Activated CD4-positive, alpha-beta memory T cell treated with anti-CD3 and anti-CD28 coated beads for 36 hours (primary cell): ENCODE measurements at places on chromosomes 12 and 14. TPM values are rescaled to one million over a fixed set of nuclear protein-coding genes. Genes with fewer than 3 reads are reported as not detected.

GRCh38 chr14:51318813-51319597, 79.0 kb downstream of the TMX1 start:
- H3K27ac ChIP-seq, result no peak overlapping the region
- no peak for DNase-seq
- no peaks in the 10 kb centered on the region for H3K36me3 ChIP-seq
- H3K4me3 ChIP-seq, result no peak overlapping the region
- peaks cover 1% of the 10 kb centered on the region for H3K27me3 ChIP-seq

- no peak overlapping the region for H3K4me3 ChIP-seq
- no peaks in the 10 kb centered on the region for H3K27me3 ChIP-seq
- DNase-seq, result no peak
- H3K36me3 ChIP-seq, result peaks cover 43% of the 10 kb centered on the region
- no peaks in the 10 kb centered on the region for H3K4me1 ChIP-seq
- no peak overlapping the region for H3K27ac ChIP-seq
Measured at GRCh38 chr14:73207615-73208014, 29.7 kb upstream of the PAPLN start.

DNA sequence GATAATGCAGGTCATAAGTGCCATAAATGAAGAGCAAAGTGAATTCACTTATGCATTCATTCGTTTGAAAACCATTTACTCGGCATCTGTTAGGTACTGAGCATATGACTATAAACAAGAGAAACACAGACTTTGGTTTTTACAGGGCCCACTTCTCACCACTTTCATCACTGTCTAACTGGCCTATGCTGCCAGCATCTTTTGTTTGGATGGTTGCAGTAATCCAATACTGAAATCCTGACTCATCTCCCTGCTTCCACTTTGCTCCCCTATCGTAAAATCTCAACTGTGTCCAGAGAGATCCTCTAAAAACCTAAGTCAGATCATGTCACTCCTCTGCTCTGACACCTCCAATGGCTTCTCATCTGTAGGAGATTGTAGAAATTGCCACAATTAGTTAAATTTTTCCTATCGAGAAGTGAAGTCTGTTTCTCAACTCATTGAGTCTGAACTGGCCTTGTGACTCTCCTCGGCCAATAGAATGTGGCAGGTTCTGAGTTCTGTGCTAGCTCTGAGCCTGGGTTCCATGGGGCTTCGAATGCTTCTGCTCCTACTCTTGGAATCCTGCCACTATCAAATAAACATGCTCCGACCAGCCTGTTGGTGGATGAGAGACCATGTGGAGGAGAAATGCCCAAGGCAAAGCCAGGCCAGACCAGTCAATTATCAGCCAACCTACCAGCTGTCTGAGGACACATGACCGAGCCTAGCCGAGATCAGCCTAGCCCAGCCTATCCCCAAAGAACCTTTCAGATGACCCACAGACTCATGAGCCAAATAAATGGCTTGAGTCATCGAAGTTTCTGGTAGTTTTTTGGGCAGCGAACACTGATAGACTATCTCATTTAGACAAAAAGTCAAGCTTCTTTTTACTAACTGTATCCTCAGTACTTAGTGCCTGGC, 2.2 kb upstream of the BATF start:
- DNase-seq, result peak; percentile 54
- peaks cover 31% of the 10 kb centered on the region for H3K36me3 ChIP-seq
- peak overlapping the region; percentile 47 for H3K4me3 ChIP-seq

- no peak overlapping the region for H3K4me3 ChIP-seq
- no peaks in the 10 kb centered on the region for H3K36me3 ChIP-seq
- H3K27me3 ChIP-seq, result no peaks in the 10 kb centered on the region
- DNase-seq, result no peak
- H3K4me1 ChIP-seq, result no peaks in the 10 kb centered on the region
Measured at GRCh38 chr14:29993143-29993542, 65.5 kb upstream of the PRKD1 start.

DNA sequence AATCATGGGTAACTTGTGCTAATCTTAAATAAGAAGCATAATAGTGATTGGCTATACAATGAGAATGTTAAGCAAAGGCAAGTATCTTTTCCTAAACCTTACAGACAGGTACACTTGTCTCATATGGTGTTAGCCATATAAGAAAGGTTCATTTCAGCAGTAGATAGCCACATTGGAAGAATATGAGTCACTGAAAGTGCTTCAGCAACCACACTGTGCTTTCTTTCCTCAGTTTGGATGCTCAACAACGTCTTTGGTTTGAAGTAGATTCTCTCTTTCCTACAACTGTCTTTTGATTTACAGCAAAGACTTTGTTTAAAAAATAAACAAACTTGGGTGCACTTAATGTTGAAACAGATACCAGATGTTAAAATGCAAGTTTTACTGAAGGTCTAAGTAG, 8.9 kb downstream of the DDHD1 start:
- H3K27me3 ChIP-seq, result no peaks in the 10 kb centered on the region
- no peak overlapping the region for H3K4me3 ChIP-seq
- H3K36me3 ChIP-seq, result peaks cover 54% of the 10 kb centered on the region
- DNase-seq, result peak; percentile 26

- no peak for DNase-seq
- H3K36me3 ChIP-seq, result peaks cover 4% of the 10 kb centered on the region
- H3K27ac ChIP-seq, result no peak overlapping the region
- H3K4me3 ChIP-seq, result no peak overlapping the region
- H3K27me3 ChIP-seq, result no peaks in the 10 kb centered on the region
Measured at GRCh38 chr14:20680363-20680762, 4.0 kb upstream of the RNASE4 start.

Gene PAH
- total RNA-seq, result not detected
